ENCODE measurements at places on chromosomes 1 and 21. TPM values are rescaled to one million over a fixed set of nuclear protein-coding genes. Genes with fewer than 3 reads are reported as not detected.

Gene NTNG1
- 4.4 TPM for total RNA-seq

Gene STMN1
- total RNA-seq = 46.2 TPM

Gene PROX1
- total RNA-seq = under 0.01 TPM

Gene FCRLA
- total RNA-seq = 0.17 TPM

Gene ACOT11
- 0.77 TPM for total RNA-seq

Gene LCA5L
- 0.66 TPM for total RNA-seq

Gene MROH9
- total RNA-seq = 0.26 TPM

Gene TMEM59
- 217 TPM for total RNA-seq

- H3K4me1 ChIP-seq = peaks cover 18% of the 10 kb centered on the region
- no peak overlapping the region for H3K4me3 ChIP-seq
- DNase-seq = no peak
- no peak overlapping the region for H3K27ac ChIP-seq
These were observed 30.0 kb upstream of the ETS2 start for GRCh38 chr21:38775733-38776132.

GRCh38 chr1:221824025-221824424 is 82.1 kb upstream of the DUSP10 start:
- no peaks in the 10 kb centered on the region for H3K27me3 ChIP-seq
- peak; percentile 87 for DNase-seq
- no peak overlapping the region for H3K4me3 ChIP-seq
- no peaks in the 10 kb centered on the region for H3K4me1 ChIP-seq
- no peak overlapping the region for H3K27ac ChIP-seq

- no peak overlapping the region for H3K27ac ChIP-seq
- peaks cover 22% of the 10 kb centered on the region for H3K4me1 ChIP-seq
- H3K4me3 ChIP-seq = no peak overlapping the region
- no peaks in the 10 kb centered on the region for H3K36me3 ChIP-seq
These were observed 158.6 kb upstream of the TMEM51 start for GRCh38 chr1:14994841-14995437.

DNA sequence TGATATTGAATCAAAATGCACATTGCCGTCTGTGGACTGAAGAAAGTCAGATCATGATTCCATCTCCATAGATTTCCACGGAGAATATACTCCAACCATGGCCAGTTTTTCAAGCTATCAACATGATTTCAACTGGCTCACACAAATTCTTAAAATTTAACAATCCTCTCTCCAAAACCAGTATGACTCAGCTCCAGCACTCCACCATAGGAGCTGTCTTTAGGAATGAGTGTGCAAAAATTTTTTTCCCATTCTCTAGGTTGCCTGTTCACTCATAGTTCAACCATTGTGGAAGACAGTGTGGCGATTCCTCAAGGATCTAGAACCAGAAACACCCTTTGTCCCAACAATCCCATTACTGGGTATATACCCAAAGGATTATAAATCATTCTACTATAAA is 40.8 kb downstream of the RGL1 start:
- H3K4me3 ChIP-seq = no peak overlapping the region
- H3K4me1 ChIP-seq = peaks cover 10% of the 10 kb centered on the region
- peak overlapping the region; percentile 43 for H3K27ac ChIP-seq
- H3K36me3 ChIP-seq = no peaks in the 10 kb centered on the region

DNA sequence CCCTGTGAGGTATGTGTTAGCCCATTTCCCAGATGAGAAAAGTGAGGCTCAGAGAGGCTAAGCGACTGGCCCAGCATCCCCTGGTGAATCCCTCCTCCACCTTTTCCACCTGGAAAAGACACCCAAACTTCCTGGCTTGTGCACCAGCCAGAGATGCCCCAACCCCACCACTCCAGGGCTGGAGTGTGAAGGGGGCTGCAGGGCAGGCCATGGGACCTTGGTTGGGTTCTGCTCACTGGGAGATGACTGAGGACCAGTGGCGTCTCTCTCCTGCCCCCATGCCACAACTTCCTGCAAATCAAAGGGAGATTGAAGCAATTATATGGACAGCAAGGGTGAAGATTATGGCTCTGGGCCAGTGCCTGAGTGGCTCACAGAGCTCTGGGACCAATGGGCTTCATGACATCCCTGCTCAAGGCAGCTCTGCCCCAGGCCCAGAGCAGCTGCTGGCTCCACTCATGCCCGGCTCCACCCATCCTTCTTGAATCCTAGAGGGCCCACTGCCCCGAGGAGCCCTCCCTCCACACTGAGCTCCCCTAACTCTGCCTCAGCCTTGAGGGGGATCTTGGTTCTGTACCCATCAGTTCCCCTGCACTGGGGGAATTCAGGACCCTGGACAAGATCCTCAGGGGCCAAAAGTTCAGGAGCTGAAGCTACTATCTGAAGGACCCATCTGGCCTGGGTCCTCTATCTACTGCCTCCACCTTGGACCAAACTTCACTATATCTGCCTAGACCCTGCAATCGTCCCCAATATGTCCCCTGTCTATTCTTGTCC is 416.9 kb downstream of the PTPRU start:
- no peak overlapping the region for H3K27ac ChIP-seq
- no peaks in the 10 kb centered on the region for H3K36me3 ChIP-seq
- no peaks in the 10 kb centered on the region for H3K4me1 ChIP-seq
- no peak overlapping the region for H3K4me3 ChIP-seq
- no peak for DNase-seq

GRCh38 chr1:169474302-169474995 is 11.3 kb downstream of the SLC19A2 start:
- no peaks in the 10 kb centered on the region for H3K4me1 ChIP-seq
- DNase-seq = no peak
- H3K27me3 ChIP-seq = no peaks in the 10 kb centered on the region
- H3K4me3 ChIP-seq = no peak overlapping the region

DNA sequence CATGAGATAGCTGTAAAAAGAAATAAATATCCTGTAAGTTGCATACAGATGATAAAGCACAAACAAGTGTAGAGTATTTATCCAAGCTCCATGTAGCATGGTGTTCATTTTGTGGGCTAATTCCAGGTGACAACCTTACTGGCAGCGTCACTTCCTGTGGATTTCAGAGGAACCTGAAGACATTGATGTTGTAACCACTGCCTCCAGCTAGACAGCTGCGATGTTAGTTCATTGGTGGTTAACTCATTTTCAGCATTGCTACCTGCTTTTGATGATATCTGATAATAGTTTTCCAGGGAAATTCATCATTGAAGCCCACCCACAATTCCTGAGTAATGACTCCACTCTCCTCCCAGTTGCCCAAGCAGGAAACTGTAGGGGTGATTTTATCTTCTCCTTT is 3.0 kb downstream of the HSD3B1 start:
- no peak overlapping the region for H3K4me3 ChIP-seq
- no peak for DNase-seq
- no peaks in the 10 kb centered on the region for H3K4me1 ChIP-seq
- no peaks in the 10 kb centered on the region for H3K36me3 ChIP-seq

GRCh38 chr1:154199563-154199879 is 6.6 kb downstream of the CFAP141 start:
- peaks cover 9% of the 10 kb centered on the region for H3K27me3 ChIP-seq
- no peaks in the 10 kb centered on the region for H3K4me1 ChIP-seq
- no peak overlapping the region for H3K27ac ChIP-seq
- no peak overlapping the region for H3K4me3 ChIP-seq
- H3K36me3 ChIP-seq = no peaks in the 10 kb centered on the region
- DNase-seq = peak; percentile 30

GRCh38 chr1:152869808-152870419 is 8.2 kb upstream of the SMCP start:
- no peaks in the 10 kb centered on the region for H3K36me3 ChIP-seq
- peaks cover 2% of the 10 kb centered on the region for H3K4me1 ChIP-seq
- H3K27me3 ChIP-seq = no peaks in the 10 kb centered on the region
- no peak overlapping the region for H3K27ac ChIP-seq
- no peak overlapping the region for H3K4me3 ChIP-seq

GRCh38 chr1:17372955-17373354 is 959 bp downstream of the PADI6 start:
- H3K27me3 ChIP-seq = peaks cover 4% of the 10 kb centered on the region
- H3K36me3 ChIP-seq = no peaks in the 10 kb centered on the region
- no peaks in the 10 kb centered on the region for H3K4me1 ChIP-seq
- no peak for DNase-seq

- H3K4me3 ChIP-seq = no peak overlapping the region
- no peak for DNase-seq
- no peaks in the 10 kb centered on the region for H3K36me3 ChIP-seq
- no peaks in the 10 kb centered on the region for H3K27me3 ChIP-seq
These were observed 118.8 kb downstream of the PTBP2 start for GRCh38 chr1:96840396-96840795.

- no peak overlapping the region for H3K4me3 ChIP-seq
- no peaks in the 10 kb centered on the region for H3K36me3 ChIP-seq
- H3K27me3 ChIP-seq = no peaks in the 10 kb centered on the region
- no peaks in the 10 kb centered on the region for H3K4me1 ChIP-seq
- peak; percentile 26 for DNase-seq
These were observed 13.5 kb downstream of the PDPN start for GRCh38 chr1:13597166-13597565.

DNA sequence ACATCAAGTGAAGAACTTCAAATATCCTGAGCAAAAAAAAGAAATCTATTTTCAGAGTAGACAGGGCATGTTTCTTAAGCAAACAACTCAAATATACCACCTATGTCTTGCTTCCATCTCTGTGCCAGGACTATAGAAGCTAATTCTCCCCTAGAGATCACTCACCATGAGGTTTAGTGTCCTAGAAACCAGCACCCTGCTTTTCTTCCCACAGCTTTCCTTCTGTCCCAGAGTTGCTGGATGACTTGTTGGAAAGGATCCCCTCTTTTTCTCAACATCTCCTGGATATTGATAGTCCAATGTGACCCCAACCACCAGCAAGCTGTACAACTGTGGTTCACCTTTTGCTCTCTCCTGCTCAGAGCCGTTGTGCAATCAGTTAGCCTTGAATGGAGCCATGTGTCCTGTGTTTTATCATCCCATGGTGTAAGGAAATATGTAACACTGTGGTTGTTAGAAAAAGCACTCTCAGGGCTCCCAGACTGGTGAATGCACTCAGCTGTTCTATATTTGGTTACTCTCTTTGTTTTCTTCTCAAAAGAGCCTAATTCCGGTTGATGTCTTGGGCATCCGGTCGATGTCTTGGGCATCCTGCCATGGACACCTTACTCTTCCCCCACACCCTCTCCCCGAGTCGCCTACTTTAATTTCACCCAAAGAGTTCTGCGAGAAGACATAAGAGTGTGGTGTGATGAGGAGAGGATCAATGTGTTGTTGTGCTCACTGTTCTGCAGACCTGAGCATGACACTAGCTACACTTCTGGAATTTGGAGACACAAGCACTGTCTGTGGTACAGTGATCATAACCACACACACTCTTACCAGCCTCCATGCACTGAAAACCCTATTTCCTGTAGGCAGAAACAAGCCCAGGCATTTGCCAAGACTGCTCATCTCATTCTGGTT is 1.7 kb downstream of the TNFSF4 start:
- H3K27me3 ChIP-seq = no peaks in the 10 kb centered on the region
- H3K4me1 ChIP-seq = peaks cover 3% of the 10 kb centered on the region
- H3K27ac ChIP-seq = no peak overlapping the region
- peak overlapping the region; percentile 62 for H3K4me3 ChIP-seq
- peak; percentile 89 for DNase-seq

DNA sequence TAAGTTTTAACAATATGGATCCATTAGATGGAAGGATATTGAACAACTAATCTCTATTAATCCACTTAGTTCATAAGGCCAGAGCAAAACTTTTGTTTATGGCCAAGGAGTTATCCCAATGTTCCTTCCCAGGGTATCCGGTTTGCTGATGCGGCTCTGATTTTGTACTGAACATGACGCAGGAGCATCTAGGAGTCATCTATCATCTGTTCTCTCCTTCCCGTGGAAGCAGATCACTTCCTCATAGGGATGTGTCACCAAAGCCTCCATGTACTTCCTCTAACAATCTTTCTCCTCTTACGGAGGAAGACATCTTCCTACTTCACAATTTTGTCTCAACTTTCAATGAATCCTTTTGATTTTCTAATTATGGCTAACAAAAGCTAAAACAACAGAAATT is 206.6 kb downstream of the APP start:
- no peaks in the 10 kb centered on the region for H3K27me3 ChIP-seq
- no peak overlapping the region for H3K27ac ChIP-seq
- peaks cover 3% of the 10 kb centered on the region for H3K4me1 ChIP-seq
- DNase-seq = no peak
- no peaks in the 10 kb centered on the region for H3K36me3 ChIP-seq

- no peaks in the 10 kb centered on the region for H3K27me3 ChIP-seq
- no peak overlapping the region for H3K27ac ChIP-seq
- H3K36me3 ChIP-seq = no peaks in the 10 kb centered on the region
- no peak overlapping the region for H3K4me3 ChIP-seq
- no peaks in the 10 kb centered on the region for H3K4me1 ChIP-seq
These were observed 17.8 kb upstream of the PTGFR start for GRCh38 chr1:78472851-78473496.

DNA sequence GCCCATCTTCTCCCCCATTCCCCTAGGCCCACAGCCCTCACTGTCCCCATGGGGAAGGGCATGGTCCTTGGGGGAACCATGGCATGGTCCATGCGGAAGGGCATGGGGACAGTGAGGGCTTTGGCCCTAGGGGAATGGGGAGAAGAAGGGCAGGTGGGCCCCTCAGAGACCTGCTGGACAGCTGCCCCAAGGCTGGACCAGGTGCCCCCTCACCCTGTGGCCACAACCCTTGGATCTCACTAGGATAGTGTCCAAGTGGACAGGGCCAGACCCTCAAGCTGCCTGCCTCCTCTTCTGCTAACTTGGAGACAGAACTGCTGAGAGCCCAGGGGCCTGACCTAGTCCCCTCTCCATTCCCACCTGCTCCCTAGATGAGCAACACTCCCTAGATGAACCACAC is 12.4 kb upstream of the SMYD3 start:
- no peak overlapping the region for H3K4me3 ChIP-seq
- no peaks in the 10 kb centered on the region for H3K4me1 ChIP-seq
- H3K36me3 ChIP-seq = no peaks in the 10 kb centered on the region
- no peak for DNase-seq
- H3K27ac ChIP-seq = no peak overlapping the region
- H3K27me3 ChIP-seq = no peaks in the 10 kb centered on the region

- H3K27ac ChIP-seq = no peak overlapping the region
- H3K4me1 ChIP-seq = no peaks in the 10 kb centered on the region
- no peak for DNase-seq
- H3K36me3 ChIP-seq = no peaks in the 10 kb centered on the region
- H3K27me3 ChIP-seq = no peaks in the 10 kb centered on the region
- H3K4me3 ChIP-seq = no peak overlapping the region
These were observed 40.2 kb downstream of the PAX7 start for GRCh38 chr1:18670868-18671225.

GRCh38 chr1:183215936-183216335 is 29.9 kb downstream of the LAMC2 start:
- no peak overlapping the region for H3K4me3 ChIP-seq
- no peak for DNase-seq
- no peaks in the 10 kb centered on the region for H3K27me3 ChIP-seq
- no peak overlapping the region for H3K27ac ChIP-seq
- peaks cover 6% of the 10 kb centered on the region for H3K4me1 ChIP-seq

Measured in fibroblast of lung (primary cell).